ENCODE measurements at places on chromosomes 6 and 20.
A peak's percentile ranks its signal among the peaks of the same experiment; 100 is the strongest.

- DNase-seq = no peak
Measured at GRCh38 chr6:42402184-42402583, 49.5 kb downstream of the TRERF1 start.

DNA sequence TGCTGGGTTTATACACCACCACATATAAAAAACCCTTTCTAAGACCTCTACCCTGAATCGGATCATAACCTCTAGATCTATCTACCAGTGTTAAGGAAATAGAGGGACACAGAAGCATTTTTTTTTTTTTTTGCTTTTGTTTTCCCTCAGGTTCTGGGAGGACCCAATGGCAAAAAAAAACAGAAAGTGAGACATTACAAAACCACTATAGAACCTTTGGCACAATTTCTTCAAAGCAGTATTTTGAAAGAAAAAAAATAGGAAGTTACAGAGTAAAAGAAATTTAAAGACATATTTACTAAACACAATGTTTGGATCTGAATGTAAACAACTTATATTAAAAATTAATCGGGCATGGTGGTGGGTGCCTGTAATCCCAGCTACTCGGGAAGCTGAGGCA, 1258.7 kb upstream of the GJE1 start:
- DNase-seq = no peak

DNA sequence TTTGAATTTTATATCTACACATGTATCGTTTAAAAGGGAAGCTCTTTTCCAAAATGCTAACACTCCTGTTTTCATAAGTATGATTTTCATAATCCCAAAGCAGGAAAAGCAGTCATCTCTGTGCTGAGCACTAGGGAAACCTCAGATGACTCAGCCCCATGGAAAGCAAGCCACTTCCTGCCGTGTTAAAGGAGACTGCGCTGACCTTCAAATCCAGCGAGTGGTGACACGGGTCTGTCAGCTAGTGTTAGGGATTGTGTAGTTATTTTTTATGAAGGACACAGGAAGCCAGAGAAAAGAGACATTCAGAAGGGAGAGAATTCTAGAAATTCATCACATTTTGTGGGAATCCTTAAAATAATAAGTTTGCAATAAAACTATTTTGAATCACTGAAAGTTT, 57.0 kb upstream of the CD93 start:
- no peak for DNase-seq

DNA sequence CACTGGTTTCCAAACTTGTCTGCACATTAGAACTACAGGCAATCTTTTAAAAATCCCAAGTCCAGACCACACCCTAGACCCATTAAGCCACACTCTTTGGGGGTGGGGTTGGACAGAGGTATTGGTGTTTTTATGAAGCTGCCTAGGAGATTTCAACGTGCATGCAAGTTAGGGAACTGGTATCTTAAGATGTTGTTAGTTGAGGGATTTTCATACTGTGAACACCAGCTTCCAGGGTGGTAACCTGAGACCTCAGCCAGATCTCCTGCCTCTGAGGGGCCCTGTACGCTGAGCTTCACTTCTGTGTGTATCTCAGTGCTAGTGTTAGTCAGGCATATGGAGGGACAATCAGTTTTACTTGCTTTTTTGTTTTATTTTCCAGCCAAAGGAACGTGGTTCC, 138.0 kb downstream of the UTRN start:
- DNase-seq = no peak

GRCh38 chr6:88983532-88983931, 20.1 kb upstream of the RNGTT start:
- DNase-seq = no peak

DNA sequence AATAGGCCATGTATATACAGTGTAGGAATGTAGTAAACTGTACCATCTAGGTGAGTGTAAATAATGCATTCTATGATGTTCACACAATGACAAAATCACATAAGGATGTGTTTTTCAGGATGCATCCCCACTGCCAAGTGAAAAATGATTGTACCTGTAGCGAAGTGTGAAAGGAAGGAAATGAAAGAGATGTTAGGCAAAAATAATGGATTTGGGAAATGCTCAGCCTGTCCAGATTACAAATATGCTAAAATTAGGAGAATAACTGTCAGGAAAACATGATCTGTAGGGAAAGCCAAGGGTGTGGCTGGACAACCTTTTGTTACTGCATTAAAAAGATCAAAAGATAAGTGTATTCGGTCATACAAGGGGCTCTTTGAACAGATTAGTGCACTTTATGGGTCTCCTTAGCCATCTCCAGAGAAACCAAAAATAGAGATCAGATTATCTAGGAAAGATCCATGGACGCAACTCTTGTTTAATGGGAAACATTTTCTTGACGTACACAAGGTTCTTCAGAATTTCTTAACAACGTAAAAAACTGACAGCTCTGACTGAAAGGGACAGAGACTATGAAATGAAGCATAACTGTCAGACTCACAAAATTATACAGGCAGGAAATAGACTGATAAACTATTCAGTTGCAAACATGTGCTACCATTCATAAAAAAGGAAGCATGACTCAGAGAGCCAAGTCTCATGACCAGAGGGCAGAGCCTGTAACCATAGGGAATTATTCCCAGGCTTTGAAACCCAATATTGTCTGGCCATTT, 253.6 kb upstream of the RAB32 start:
- no peak for DNase-seq

- no peak for DNase-seq
Measured at GRCh38 chr20:1809611-1810510, 85.3 kb upstream of the SIRPA start.

DNA sequence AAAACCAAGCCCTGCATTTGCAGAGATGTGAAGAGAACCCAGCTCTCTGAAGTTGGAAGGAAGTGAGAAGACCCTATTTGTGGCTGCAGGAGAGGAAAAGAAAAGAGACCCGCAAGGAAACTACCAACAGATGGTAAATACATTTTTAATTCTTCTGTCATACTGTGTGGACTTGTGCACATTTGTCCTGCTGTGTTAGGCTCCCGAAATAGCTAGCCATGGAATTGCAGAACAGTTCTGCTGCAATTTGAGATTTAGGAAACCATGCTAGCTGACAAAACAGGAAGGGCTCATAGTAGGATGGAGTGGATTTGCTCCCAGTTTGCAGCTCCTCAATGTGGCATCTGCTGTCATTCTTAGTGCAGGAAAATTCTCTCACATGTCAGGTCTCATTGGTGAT, 12.1 kb upstream of the ATXN1 start:
- DNase-seq = no peak

DNA sequence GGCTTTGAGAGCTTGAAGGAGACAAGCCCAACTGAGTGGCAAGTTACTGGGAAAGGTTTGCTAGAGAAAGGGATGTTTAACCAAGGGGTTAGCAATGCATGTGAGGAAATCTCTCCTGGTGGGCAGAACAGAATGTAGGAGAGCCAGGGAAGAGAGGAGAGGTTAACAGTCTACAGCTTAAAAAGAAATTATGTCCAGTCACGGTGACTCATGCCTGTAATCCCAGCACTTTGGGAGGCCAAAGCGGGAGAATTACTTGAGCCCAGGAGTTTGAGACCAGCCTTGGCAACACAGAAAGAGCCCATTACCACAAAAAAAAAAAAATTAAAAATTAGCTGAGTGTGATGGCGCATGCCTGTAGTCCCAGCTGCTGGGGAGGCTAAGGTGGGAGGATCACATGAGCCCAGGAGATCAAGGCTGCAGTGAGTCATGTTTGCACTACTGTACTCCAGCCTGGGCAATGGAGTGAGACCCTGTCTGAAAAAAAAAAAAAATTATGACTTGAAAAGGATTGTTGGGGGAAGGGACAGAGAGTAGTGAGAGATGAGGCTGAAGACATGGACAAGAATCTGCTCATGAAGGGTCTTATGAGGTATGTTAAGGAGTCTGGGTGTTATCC, 264.9 kb downstream of the TBC1D7 start:
- DNase-seq = no peak

DNA sequence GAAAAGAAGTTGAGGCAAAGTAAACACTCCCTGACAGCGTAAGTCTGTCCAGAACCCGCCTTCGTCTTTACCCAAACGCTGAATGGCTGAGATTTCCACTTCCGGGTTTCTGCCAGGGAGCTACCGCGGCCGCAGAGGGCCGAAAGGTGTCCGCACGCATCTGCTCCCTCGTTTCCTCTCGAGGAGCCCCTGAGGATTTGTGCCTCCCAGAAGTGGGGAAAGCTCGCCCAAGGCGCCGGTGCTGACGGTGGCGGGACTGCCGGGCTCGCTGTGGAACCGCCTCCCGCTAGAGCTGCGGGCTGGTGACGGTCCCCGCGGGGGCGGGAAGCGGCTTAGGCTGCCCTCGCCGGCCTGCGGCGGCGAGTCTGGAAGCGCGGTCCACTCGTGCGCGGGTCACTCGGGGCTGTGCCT, 1760.2 kb upstream of the DEFB115 start:
- DNase-seq = peak; percentile 3

DNA sequence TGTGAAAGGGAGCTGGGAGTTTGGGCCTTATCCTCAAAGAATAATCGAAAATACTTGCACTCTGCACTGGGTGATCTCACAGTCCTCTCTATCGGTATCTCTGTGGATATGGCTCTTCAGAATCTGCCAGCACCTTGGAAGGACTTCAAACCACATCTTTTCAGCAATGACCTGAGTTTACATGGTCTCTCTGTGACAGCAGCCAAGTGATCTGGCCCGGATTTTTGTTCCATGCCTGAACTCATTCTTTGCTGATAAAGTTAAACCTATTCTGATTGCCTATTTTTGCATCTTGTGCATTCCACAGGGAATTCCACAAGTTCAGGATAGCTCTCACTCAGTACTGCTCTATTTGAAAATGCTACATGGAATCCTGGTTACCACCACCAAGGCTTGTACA, 98.9 kb downstream of the HDGFL1 start:
- no peak for DNase-seq

DNA sequence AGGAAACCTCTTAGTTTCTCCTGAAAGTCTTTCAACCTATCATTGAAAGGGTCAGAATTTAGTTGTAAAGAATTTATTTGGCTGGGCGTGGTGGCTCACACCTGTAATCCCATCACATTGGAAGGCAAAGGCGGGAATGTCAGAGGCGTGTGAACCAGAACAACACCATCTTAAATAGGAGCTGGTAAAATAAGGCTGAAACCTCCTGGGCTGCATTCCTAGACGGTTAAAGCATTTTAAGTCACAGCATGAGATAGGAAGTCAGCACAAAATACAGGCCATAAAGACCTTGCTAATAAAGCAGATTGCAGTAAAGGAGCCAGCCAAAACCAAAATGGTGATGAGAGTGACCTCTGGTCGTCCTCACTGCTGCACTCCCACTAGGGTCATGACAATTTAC, 29.6 kb downstream of the OR2B2 start:
- no peak for DNase-seq

DNA sequence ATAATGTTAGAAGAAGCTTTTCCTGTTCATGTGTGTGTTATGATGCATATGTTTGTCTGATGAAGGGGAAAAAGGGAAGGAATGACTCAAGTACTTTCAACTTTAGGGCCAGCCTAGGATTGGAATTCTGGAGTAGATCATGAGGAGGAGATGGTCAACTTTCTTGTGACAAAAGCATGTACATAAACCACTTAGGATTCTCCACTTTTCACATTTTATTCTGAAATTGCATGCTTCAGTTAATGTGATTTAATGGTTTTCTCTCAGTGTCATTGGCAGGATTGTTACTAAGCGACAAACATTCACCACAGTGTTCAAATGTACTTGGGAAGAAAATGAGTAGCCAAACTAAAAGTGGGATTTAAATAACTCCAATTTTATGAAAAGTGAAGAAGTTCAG, 80.1 kb downstream of the UTRN start:
- DNase-seq = no peak

- DNase-seq = no peak
Measured at GRCh38 chr6:148599967-148600426, 146.8 kb upstream of the UST start.

- DNase-seq = no peak
Measured at GRCh38 chr6:74735304-74735703, 470.5 kb downstream of the COL12A1 start.

GRCh38 chr6:42128460-42129359, 13.7 kb downstream of the C6orf132 start:
- no peak for DNase-seq

GRCh38 chr6:160378218-160378617, 30.0 kb downstream of the SLC22A3 start:
- no peak for DNase-seq

DNA sequence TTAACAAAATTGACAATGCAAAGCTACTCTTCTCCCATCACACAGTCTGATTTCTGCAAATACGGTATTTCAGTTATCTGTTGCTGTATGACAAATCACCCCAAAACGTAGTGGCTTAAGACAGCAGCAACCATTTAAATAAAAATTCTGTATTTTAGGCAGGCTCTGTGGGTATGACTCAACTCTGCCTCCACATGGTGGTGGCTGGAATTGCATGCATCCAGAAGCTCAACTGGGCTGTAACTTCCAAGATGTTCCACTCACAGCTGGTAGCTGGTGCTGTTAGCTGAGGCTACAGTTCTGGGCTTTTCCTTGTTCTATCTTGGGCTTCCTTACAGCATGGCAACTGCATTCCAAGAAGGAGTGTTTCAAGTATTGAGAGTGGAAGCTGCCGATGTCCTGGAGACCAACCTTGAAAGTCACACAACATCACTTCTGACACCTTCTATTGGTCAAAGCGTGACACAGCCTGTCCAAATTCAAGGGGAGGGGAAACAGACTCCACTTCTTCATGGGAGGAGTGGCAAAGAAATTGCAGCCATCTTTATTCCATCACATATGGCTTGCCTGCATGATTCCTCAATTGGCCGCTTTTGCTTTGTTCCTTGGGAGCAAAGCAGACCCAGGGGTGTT, 39.7 kb upstream of the TULP1 start:
- no peak for DNase-seq
